Activated B cell treated with CpG ODN at 0.5 μM for 24 hours (primary cell): ENCODE measurements at places on chromosomes 7 and 10.

- DNase-seq = no peak
Observed at GRCh38 chr7:101278461-101279292, 33.8 kb upstream of the FIS1 start.

DNA sequence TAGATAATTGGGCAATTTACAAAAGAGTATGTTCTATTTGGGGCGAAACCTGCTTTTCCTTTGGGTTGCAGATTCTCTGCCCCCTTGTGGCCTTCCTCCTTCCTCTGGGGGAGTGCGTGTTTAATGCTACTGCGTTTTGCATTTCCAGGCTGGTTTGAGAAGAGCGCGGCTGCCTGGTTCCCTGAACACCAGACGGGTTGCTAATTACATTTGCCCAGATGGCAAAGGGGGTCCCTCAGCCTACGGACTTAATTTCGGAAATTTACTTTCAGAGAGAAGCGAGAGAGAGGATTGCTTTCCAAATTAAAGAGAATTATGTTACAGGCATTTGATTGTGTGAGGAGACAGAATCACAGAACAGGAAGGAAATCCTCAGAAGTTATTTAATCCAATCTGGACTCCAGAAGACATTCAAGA lies 91.9 kb upstream of the JAZF1 start:
- peak; percentile 30 for DNase-seq

- DNase-seq = no peak
Observed at GRCh38 chr7:85669225-85669624, 482.4 kb upstream of the SEMA3D start.

DNA sequence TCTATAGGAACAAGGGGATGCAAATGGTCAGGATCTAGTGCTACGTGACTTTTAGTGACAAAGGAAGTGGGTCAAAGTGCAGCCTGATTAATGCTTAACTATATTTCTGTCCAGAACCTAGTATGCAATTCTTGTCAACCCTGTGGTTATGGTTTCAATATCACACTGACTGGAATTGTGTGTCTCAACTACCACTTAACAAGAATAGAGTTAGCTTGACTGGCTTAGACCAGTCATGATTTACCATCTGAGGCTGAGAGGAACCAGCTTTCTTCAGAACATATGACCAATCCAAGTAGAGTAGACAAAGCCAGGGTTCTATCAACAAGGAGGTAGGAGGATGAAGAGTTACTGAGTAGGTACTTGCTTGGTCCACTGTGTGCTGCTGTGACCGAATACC lies 54.4 kb downstream of the MYPN start:
- no peak for DNase-seq

DNA sequence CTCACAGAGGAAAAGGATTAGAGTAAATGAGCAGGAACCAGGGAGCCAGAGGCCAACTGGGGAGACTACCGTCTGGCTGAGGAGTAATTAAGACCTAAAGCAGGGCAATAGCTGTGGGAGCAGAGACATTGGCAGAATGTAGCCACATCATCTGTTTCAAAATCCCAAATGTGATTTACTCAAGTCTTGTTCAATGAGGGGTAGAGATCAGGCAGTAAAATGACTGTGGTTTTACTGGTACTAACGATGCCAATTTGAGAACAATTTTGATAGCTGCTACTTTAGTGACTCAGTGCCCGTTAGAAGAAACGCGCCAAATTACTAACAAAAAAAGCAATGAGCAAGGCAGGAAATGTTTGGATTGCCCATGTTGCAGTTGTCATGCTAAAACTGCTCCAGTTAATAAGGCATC lies 12.7 kb upstream of the MIOS start:
- no peak for DNase-seq

GRCh38 chr7:151484971-151485707 lies 34.6 kb downstream of the RHEB start:
- DNase-seq = no peak

- DNase-seq = no peak
Observed at GRCh38 chr7:105354383-105354782, 34.3 kb downstream of the SRPK2 start.

DNA sequence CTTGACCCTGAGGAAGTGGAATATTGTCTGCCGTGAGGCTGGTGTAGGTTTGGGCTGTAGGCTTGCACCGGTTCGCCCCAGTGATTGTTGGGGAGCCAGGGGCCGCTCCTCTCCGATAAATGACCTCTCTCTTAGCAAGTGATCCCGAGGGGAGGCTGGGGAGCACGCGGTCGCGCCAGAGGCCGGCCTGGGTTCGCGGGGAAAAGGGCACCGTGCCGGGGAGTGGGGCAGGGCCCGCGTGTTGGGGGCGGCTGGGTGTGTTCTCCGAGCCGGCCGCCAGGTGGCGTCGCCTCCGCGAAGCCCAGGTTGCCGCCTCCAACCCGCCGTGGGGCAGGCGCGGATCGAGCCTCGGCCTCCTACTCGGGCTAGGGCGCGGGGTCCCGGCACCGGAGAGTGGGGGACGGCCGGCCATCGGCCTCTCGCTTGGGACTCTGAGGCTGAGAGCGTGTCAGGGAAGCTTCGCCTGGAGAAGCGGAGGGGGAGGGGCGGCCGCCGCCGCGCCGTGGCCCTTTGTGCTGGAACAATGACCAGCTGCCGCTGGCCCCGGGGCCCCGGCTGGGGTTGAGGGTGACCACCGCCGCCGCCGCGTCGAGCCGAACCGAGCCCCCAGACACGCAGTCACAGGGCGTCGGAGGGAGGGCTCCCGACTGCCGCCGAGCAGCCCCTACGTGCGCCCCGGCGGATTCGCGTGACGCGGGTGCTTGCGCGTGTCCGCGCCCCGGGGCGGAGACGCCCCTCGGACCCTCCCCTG lies 442 bp upstream of the LZTS2 start:
- peak; percentile 85 for DNase-seq

- DNase-seq = no peak
Observed at GRCh38 chr7:7231000-7231399, 48.7 kb downstream of the C1GALT1 start.

DNA sequence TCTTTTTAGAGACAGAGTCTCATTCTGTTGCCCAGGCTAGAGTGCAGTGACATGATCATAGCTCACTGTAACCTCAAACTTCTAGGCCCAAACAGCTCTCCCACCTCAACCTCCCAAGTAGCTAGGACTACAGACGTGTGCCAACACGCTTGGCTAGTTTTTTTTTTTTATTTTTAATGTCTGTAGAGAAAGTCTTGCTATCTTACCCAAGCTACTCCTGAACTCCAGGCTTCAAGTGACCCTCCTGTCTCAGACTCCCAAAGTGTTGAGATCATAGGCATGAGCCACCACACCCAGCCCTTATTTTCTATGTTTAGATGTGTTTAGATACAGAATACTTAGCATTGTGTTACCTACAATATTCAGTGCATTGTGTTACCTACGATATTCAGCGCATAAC lies 46.4 kb downstream of the KMT2E start:
- no peak for DNase-seq

DNA sequence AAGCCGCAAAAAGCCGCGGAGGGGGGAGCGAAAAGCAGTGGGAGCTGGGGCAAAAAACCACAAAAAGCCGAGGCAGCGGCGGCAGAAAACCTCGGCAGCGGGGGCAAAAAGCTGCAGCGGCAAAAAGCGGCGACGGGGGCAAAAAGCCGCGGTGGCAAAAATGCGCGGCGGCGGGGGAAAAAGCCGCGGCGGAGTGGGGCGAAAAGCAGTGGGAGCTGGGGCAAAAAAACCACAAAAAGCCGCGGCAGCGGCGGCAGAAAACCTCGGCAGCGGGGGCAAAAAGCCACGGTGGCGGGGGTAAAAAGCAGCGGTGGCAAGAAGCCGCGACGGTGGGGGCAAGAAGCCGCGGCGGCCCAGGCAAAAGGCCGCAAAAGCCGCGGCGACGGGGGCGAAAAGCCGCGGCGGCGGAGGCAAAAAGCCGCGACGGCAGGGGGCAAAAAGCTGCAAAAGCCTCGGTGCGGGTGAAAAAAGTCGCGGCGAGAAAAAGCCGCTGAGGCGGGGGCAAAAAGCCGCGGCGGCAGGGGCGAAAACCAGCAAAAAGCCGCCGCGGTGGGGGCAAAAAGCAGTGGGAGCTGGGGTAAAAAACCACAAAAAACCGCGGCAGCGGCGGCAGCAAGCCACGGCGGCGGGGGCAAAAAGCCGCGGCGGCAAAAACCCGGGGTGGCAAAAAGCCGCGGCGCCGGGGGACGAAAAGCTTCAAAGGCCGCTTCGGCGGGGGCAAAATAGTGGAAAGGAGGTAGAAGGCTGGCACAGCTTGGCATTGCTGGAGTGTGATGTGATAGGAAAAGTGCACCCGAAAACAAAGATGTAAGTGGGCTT lies 135.9 kb downstream of the ZNF92 start:
- DNase-seq = peak; percentile 14

- no peak for DNase-seq
Observed at GRCh38 chr10:132257271-132257670, 50.5 kb downstream of the STK32C start.

DNA sequence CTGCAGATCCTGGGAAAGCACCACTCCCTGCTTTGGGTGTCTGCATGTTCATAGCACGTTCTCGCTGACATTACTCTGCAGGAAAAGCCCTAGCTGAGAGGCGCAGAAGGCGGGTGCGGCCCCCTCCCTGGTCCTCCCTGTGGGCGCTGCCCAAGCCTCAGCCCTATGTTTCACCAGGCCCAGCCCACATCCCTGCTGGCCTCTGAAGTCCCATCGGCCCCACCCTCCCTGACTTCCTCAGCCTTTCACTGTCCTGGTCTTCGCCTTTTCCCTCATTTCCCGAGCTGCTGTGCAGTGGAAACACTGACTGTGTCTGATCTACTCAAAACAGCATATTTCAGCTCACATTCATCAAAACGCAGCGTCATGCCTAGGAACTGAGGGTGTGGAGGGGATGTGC lies 36.3 kb upstream of the DIP2C start:
- no peak for DNase-seq
